ENCODE measurements at places on chromosomes 1 and 21.

DNA sequence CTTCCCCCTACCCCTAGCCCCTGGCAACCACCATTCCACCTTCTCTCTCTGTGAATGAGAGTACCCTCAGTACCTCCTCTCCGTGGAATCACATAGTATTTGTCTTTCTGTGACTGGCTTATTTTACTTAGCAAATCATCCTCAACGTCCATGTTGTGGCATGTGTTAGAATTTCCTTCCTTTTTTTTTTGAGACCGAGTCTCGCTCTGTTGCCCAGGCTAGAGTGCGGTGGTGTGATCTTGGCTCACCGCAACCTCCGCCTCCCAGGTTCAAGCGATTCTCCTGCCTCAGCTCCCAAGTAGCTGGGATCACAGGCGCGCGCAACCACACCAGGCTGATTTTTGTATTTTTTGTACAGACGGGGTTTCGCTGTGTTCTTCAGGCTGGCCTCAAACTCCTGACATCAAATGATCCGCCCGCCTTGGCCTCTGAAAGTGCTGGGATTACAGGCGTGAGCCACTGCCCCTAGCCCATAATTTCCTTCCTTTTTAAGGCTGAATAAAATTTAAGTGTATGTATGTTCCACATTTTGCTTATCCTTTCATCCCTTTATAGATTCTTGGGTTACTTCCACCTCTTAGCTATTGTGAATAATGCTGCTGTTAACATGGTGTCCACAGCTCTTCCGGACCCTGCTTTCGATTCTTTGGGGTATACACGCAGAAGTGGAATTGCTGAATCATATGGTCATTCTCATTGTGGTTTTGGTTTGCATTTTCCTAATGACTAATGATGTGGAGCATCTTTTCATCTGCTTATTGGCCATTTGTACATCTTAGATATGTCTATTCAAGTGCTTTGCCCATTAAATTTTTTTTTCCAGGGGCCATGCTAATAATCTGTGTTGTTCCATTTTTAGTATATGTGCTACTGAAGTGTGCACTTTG lies 32.3 kb downstream of the ERRFI1 start:
- DNase-seq: no peak

DNA sequence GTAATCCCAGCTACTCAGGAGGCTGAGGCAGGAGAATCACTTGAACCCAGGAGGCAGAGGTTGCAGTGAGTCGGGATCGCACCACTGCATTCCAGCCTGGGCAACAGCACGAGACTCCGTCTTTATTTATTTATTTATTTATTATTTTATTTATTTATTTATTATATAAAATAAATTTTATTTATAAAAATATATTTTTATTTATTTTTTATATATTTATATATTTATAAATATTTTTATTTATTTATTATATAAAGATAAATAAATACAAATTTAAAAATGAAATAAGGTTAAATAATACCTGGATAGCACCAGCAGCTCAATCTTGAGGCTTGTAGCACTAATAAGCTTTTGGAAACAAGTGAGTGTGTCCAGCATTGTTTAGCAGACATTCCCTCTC lies 40.9 kb upstream of the SIM2 start:
- DNase-seq: no peak

- DNase-seq: no peak
These were observed 200.5 kb downstream of the CAMTA1 start for GRCh38 chr1:6985549-6986276.

DNA sequence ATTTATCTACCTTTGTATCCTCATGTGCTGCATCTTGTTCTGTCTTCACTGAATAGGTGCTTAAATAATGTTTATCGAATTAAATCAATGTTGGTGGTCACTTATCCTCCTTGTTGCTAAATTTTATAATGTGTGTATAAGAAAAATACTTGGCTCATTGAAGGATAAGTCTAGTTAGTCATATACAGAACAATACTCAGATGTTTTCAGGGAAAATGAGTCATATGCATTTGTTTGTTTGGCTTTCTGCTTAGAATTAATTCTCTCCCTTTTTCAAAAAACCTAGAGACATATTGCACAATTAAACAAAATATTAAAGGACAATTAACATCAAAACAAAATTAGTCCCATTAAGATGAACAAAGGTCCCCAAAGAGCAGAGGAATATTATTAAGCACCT lies 89.0 kb downstream of the UBE2U start:
- DNase-seq: no peak

GRCh38 chr1:181086091-181086490 lies 2.4 kb upstream of the IER5 start:
- no peak for DNase-seq

- DNase-seq: no peak
These were observed 134.5 kb upstream of the MAGI3 start for GRCh38 chr1:113255720-113256347.

DNA sequence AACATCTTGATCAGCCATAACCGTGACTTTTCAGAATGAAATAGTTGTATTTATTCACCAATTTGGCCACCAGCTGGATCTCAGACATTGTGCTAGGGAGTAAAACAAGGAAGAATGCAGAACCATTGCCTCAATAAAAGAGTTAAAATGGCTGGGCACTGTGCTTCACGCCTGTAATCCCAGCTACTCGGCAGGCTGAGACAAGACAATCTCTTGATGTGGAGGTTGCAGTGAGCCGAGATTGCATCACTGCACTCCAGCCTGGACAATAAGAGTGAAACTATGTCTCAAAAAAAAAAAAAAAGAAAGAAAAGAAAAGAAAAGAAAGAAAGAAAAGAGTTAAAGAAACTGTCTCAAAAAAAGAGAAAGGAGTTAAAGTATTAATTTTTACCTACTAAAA lies 199.5 kb downstream of the TPR start:
- DNase-seq: no peak

DNA sequence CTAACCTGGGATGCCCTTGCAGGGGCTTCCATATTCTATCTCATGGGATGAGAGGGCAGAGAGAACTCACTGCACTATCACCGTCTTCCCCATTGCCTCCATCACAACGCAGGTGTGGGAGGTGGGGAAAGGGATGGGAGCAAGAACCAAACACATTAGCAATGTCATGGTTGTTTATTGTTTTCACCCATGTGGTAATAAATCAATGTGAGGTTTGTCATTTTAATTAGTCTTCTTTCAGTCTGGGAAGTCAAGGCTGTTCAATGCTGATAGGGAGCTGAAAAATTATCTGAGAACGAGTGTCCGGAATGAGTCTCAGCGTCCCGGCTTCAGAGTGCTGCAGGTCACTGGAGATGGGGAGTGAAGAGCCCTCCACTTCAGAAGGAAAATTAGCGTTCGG lies 268.5 kb downstream of the DUSP10 start:
- DNase-seq: no peak

- peak; percentile 53 for DNase-seq
These were observed 1.3 kb downstream of the EDARADD start for GRCh38 chr1:236395230-236395946.

DNA sequence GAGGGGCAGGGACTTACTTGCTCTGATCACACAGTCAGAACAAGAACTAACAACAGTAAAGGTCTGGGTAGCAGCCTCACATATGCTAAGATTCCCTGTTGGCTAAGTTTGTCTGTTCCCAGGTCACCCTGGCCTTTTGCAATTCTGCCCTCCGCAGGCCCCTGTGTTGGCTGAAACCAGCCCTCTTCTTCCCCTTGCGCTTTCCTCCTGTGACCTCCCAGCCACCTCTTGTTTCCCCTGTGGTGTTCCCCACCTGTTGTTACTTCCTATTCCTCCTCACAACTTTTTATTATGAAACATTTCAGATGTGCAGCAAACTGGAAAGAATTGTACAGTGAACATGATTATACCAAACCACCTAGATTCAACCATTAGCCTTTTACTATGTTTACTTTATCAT lies 23.4 kb downstream of the MAPKAPK2 start:
- DNase-seq: no peak

GRCh38 chr1:6148497-6149241 lies 31.5 kb downstream of the CHD5 start:
- DNase-seq: peak; percentile 56

- no peak for DNase-seq
These were observed 24.2 kb downstream of the CCDC185 start for GRCh38 chr1:223417444-223417843.

- no peak for DNase-seq
These were observed 10.4 kb upstream of the KCNK1 start for GRCh38 chr1:233603478-233603877.

DNA sequence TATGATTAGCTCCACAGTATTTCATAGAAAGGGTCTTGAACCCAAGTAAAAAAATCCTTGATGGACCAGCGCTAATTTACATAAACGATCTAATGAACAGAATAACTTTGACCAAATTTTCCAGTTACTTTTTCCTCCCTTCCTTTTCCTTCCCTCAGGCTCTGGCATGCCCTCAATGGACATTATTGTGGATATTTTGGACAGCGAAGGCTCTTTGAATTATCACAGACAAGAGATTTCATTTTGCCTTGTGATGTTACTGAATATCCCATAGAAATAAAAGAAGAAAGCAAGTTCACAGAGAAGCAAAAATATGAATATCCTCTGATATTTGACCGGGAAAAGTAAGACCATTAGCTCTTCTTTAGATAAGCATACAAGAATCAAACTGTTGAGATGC lies 60.3 kb upstream of the EXO1 start:
- DNase-seq: no peak

DNA sequence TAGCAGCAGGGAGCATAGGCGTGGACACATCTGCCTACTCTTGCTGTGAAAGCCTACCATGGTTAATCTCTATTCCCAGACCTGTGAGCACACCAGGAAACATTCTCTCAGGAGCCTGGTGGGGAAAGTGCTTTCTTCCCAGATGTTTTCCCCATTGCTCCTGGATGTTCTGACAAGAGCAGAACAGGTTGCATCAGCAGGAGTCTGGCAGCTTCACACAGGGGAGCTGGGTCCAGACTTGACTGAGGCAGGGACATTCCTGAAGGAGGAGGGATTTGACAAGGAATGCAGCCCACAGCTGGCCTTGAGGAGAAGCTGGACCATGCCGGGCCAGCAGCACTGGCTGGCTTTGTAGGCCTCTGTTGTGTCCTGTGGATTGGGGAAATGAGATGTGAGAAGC lies 21.0 kb upstream of the ARTN start:
- no peak for DNase-seq

GRCh38 chr1:68429233-68429808 lies 20.4 kb downstream of the RPE65 start:
- no peak for DNase-seq

DNA sequence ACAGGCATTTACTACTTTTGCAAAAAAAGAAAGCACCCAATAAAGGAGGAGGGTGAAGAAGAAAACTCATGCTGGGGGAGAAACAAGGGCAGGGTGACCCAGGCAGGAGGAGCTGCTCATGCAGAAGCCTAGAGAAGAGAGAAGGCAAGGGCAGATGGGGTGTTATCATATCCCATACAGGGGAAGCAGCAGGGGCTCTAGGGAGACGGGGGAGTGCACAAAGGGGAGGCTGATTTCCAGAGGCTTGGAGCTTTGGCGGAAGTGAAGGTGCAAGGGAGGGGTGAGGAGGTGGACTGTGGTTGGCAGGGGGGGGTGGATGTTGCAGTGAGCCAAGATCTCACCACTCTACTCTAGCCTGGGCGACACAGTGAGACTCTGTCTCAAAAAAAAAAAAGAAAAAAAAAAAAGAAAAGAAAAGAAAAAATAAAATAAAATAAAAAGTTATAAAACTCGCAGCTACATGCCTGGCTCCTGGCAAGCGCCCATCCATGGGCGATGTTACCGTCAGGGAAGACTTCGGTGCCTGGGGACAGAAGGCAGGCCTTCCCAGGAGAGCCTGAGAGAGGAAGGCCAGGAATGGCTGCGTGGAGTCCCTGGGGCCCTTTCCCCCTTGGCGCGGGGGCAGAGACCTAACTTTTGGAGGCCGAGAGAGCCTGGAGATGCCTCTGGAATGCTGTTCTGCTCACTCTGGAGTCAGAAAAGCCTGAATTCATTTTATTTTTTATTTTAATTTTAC lies 3.3 kb upstream of the FCN3 start:
- no peak for DNase-seq

DNA sequence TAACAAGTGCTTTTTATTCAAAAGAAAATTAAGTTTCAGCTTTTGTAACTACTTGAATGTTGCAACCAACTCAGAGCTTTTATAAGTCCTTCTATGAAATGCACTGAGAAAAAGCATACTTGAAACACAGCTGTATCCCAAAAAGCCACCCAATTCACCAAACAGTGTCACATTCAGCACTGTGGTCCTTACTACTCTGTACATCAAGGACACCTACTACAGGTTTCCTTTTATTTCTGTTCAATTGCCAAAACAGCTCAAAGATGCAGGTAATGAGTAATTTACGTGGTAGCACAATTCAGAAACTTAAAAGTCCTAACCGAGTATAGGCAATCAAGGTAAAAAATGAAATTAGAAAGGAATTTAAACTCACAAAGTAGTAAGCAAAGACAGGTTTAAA lies 2.5 kb downstream of the EIF4G3 start:
- DNase-seq: no peak

GRCh38 chr1:68319907-68320306 lies 87.6 kb upstream of the WLS start:
- no peak for DNase-seq

GRCh38 chr1:94970783-94971182 lies 43.9 kb upstream of the CNN3 start:
- no peak for DNase-seq

DNA sequence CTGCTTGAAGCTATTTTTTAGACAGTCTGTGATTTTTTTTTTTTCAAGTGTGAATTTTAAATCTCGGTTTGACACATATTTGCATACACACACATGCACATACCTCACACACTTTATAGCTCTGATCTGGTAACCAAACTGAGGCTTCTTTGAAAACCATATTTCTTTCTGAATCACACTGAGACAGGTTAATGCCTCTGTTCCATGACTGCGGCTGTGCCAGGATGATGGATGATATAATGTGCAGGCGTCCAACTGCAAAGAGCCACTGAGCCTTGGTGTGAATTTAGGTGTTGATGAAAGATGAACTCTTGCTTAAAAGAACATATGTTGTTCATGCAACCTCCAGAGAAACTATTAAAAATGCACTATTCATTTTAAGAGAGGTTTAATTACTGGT lies 504.0 kb upstream of the OLFM3 start:
- DNase-seq: no peak

GRCh38 chr1:43387976-43388599 lies 1.5 kb downstream of the MED8 start:
- no peak for DNase-seq

DNA sequence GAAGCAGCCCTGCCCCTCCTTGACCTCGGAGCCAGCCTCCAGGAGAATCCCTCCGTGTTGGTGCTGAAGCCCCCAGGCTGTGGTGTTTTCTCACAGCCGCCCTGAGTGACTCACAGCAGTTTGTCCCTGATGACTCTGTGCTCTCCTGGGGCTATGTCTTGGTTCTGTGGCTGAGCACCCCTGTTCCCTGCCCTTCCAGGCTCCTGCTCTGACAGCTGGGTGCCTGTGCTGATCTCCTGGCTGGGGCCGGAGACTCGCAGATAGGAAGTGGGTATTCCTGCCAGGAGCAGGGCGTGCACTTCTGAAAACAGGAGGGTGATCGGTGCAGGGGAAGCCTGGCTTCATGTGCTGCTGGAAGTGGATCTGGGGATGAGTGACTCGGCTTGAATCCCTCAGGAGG lies 34.5 kb downstream of the POFUT2 start:
- DNase-seq: no peak

GRCh38 chr1:245956225-245956624 lies 550.9 kb downstream of the SMYD3 start:
- DNase-seq: no peak

Measured in stimulated activated naive CD4-positive, alpha-beta T cell treated with Interleukin-2 at 50 U/mL for 16 hours (primary cell).